EH (cell line): ENCODE measurements at places on chromosomes 3 and 15.

DNA sequence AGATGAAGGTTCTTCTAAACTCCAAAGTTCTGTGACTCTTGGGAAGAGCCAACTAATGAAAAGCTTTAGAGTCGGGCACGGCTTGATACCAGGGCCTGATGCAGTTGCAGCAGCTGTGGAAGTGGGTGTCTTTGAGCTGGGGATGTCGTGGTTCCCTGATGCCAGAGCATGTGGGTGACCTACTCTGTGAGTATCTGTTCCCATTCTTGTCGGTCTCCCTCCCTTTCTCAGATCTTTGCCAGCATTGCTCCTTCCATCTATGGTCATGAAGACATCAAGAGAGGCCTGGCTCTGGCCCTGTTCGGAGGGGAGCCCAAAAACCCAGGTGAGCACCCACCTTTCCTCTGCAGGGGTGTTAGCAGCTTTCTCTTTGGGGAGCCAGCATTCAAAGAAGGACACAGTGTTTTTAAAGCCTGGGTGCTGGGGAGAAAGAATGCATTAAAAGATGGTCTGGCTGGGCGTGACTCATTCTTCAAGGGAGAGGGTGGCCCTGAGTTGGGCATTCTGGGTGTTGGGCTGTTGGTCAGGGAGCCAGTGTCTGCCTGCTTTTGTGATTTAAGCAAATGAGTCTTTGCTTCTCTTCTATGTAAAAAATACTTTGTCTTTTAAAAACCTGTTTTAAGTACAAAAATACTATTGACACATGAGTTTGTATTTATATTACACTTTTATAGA, 13.2 kb upstream of the PODXL2 start:
- peak; percentile 67 for DNase-seq

DNA sequence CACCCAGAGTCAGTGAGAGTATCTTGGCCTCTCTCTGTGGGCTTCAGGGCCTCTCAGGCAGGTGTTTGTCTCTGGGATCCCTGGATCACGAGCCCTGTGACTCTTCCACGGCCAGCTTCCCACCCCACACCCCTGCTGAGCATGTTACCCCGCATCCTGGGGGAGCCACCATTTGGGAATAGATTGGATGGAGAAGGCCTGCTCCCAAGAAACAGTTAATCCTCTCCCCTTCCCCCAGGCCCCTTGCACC, 15.5 kb upstream of the SRP14 start:
- no peak for DNase-seq

DNA sequence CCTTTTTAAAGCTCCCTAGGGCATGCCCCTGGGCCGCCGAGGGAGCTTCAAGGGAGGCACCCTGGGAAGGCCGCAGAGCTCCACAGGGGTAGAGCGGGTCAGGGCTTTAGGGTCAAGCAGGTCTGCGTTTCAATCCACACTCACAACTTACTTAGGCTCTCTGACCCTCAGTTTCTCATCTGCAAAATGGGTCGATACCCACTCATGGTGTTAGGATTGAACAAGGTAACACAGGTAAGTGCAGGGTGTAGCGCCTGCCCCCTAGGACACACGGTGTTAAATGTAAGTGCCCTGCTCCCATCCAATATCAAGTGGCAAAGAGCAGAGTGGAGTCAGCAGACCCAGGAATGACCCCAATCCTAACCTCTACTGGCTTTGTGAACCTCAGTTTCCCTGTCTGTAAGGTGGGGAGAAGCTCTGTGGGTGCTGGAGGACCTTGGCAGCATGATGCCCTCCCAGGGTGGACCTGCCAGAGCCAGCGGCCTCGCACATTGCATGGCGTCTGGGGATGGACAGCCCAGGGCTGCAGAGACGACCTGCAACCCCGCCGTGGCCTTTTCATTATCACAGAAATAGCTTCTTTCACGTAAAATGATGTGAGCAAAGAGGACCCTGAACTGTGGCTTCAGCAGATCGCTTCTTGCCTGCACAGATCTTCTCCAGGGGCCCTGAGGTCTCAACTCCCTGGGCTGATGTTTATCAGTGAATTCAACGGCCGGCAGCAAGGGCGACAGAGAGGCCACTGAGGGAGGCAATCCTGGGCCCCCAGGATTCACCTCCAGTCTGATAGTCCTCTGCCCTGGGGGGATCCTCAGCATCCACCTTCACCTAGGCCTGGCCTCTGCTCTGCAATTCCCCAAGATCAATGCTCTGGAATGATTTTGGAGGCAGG, 138.5 kb downstream of the CHSY1 start:
- DNase-seq: no peak

GRCh38 chr15:78069462-78070029, 8.0 kb downstream of the TBC1D2B start:
- DNase-seq: no peak

- peak; percentile 51 for DNase-seq
Measured at GRCh38 chr15:76338486-76339304, 2.1 kb downstream of the ISL2 start.

- DNase-seq: no peak
Measured at GRCh38 chr3:129318921-129319320, 40.3 kb downstream of the HMCES start.

GRCh38 chr15:31221936-31222515, 104.6 kb upstream of the KLF13 start:
- no peak for DNase-seq

DNA sequence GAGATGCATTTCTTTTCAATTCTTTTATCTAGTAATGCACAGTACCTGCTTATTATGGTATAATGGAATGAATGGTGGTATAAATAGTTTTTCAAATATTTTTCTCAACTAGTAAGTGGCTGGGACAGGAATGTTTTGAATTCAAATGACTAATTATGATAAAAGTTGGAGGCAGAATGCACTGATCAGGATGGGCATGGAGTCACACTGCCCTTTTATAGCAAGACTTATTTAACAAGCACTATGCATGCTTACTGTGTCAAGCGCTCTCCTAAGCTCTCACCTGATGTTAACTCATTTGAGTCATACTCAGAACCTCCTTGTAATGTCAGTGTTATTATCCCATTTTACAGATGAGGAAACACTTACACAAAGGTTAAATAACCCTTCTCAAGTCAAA, 221.8 kb downstream of the FEZF2 start:
- DNase-seq: peak; percentile 69
